Stimulated activated CD4-positive, alpha-beta T cell treated with anti-CD3 and anti-CD28 coated beads, Interleukin-15, amount 100 ng/mL, for 24 hours (primary cell): ENCODE measurements at places on chromosomes 5 and 9.

- DNase-seq = no peak
Observed at GRCh38 chr9:137626464-137626863, 7.7 kb downstream of the EHMT1 start.

DNA sequence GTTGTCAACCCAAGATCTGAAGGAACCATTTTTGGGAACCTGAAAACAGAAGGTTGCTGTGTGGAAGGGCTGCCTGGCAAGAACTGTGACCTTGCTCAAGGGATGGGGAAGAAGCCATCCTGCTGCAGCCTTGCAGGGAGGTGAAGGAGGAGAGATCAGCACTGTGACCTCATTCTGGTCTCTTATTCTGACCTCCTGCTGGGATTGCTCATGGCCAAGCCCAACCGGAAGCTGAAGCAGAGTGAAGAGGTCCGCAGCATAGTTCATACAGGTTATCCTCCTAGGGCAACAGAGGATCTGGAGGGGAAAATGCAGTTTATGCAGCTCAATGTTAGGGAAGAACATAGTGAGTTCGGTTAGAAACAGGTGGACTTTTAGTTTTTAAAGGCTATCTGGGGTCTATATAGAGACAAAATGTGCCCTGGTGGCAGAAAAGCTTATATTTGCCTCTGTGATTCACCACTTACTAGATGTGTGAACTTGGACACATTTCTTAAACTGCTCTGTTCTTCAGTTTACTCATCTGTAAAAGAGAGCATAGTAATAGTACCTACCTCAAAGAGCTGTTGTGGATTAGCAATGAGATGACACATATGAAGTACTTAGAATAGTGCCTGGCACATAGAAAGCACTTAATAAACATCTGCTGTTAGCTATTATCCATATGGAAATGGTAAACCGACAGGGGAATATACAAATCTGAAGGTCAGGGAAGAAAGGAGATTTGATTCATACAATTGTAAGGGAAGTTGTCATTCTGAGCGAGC is 57.9 kb upstream of the BNC2 start:
- DNase-seq = no peak

DNA sequence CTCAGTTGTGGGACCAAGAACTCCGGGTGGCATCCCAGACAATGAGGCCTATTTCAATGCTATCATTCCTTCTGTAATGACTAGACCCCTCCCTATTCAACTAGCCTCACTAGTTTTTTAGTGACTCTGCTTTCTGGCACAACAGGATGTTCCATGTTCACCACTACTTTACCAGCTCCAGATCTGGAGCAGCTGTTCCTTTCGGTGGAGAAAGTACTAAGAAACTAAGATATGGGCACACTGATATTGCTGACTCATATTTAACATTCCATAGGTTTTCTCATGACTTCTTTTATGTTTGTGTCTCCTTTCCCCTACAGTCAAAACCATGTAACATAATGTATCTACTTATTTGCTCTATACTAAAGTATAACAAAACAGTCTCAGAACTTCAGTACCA is 24.1 kb downstream of the IL33 start:
- no peak for DNase-seq

DNA sequence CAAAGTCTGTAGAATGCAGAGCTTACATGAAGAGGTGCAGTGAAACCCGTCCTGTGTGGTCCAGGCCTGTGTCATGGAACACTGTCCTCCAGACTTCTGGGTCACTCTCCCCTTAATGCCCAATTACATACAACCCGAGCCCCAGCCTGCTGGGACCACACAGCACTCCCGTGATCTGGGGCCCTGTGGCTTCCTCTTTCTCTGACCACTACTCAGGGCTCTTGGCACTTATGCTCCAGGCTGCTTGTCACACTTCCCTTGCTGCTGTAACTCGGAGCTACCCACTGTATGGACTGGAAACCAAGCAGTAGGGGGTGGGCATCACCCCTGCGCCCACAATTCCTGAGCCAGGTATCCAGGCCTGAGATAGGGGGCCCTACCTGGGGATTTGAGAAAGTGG is 10.3 kb upstream of the IL3 start:
- no peak for DNase-seq

- DNase-seq = no peak
Observed at GRCh38 chr5:22488427-22488826, 364.7 kb downstream of the CDH12 start.

GRCh38 chr9:102499468-102499867 is 495.7 kb upstream of the CYLC2 start:
- DNase-seq = no peak

DNA sequence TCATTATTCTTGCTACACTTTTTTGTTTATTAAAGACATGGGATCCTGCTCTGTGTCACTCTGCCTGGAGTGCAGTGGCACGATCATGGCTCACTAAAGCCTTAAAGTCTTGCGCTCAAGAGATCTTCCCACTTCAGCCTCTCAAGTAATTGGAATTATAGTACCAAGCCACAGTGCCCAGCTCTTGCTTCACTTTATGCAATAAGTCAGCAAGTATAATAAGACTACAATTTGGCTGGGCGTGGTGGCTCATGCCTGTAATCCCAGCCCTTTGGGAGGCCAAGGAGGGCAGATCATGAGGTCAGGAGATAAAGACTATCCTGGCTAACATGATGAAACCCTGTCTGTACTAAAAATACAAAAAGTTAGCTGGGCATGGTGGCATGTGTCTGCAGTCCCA is 5.9 kb downstream of the C9orf153 start:
- no peak for DNase-seq
